ENCODE measurements at places on chromosomes 4 and X.

- DNase-seq, result no peak
These were observed 69.8 kb downstream of the GAB1 start for GRCh38 chr4:143406523-143406922.

DNA sequence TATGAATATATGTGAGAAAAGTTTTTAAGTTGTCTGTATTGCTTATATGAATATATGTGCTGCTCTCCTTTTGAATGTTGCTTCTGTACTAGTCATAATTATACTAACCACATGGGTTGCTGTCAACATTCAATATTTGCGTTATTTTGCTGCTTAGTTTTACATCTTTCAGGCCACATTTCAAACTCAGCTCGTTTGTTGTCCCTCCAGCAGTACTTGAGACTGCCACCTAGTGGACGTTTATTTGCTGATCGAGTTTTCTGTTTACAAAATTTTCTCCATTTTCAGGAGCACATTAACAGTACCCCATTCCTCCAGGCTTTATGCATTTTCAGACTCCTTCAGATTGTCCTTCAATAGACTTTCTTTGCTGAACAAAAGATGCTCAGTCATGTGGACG is 75.8 kb downstream of the NUDT11 start:
- DNase-seq, result no peak

DNA sequence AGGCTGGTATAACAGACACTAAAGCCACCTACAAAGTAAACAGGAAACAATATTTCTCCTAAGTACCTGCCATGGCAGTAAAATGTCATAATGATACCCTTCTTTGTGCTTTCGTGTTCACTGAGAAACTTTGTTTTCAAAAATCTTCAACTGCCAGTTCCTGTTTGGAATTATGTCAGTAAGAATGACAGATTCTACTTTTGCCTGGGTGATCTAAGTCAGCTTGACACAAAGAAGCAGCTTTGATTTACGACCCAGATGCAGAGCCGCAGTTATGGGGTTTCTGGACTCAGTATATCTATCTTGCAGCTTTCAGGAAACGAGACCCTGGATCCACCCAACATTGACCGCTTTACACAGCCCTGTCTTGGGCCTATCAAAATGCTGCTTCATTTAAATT is 71.2 kb downstream of the SNX25 start:
- DNase-seq, result no peak

- DNase-seq, result no peak
These were observed 47.4 kb upstream of the GPM6B start for GRCh38 chrX:13864264-13864663.

DNA sequence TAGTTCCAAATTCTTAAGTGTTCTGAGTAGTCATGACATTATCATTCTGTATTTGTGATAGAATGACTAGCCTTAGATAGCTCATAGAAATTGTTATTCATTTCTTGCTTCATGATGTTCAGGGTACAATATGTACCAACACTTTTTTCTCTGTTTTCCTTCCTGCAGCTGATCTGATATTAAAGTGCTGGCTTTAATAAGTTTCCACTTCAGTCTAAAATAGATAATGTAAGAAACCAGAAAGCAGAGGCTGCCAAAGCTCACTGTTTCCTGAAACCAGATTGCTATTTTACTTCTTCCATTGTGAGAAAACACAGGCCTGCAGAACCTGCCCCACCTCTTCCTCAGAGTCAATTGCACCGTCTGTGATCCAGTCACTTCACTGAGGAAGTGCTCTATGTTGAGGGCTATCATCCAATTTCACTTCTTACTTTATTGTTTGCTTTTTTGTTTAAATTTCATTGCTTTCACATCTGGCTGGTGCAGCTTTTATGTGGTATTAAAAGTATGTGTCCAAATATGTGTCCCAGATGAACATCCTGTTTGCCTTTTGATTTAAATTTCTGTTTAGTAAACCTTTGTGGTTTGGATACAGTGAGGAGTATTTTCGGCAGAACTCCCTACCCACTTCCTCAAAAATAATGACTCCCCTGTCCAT is 652.1 kb downstream of the ANKRD50 start:
- no peak for DNase-seq

- DNase-seq, result no peak
These were observed 145.1 kb downstream of the RBM47 start for GRCh38 chr4:40484346-40485090.

DNA sequence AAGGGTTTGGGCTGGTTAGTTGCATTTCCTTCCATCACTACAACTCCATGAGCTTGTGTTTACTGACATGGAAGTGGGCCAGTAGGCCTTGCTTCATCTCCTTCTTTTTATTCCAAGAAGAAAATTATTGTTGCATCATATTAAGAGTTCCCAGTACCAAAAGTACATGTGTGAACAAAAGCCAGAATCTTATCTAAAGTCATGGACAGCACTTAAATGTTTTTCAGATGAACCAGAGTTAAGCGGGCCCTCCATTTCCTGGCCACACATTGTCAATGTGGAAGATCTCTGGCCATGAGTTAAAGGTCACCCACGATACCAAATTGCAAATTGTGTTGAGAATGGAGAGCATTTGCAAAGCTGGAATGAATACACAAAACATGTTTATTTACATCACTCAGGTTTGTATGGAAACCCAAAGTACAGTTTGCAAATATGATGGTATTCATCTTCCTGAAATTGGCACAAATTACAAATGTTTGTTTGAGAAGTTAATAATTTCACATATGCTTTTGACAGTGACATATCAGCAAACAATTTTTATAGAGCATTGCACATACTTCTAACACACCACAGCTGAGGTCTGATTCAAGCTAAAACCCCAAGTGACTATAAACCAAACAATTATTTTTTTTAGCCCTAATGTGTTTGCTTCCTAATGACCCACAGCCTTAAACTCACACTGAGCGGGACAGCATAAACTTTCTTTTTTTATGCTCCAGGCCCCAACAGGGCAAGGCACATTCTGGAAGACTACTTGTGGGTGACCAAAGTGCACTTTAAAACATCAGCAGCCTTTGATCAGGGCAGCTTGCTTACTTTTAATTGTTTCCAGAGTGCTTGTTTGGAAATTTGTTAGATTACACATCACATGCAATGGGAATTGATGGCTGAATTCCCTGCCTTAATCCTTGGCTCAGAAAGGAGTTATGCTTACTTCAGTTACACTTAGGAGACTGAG is 502.9 kb upstream of the SLIT2 start:
- no peak for DNase-seq

- DNase-seq, result no peak
These were observed 359.6 kb downstream of the HS3ST1 start for GRCh38 chr4:11069083-11069482.

DNA sequence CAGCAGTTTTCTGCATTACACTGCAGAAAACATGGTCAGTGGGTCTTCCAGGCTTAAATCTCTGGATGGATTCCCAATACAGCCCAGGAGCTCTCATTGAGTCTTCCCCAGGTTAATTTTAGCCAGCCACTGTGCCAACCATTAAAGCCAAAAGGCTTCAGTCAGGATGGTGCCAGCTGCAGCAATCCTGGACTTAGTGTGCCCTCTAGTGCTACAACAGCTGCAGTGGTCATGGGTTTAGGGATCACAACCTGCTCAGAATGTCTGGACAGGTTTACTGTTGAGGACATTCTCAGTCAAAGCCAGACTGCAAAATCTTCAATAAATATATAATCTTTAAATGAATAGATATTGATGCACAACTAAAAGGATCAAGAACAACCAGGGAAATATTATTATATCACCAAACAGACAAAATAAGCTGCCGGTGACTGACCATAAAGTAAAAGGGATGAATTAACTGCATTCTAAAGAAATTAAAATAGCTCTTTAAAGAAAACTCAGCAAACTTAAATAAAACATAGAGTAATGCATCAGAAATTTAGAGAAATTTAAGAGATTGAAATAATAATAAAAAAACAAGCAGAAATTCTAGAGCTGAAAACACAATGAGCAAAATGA is 639.9 kb downstream of the SPOCK3 start:
- DNase-seq, result no peak

DNA sequence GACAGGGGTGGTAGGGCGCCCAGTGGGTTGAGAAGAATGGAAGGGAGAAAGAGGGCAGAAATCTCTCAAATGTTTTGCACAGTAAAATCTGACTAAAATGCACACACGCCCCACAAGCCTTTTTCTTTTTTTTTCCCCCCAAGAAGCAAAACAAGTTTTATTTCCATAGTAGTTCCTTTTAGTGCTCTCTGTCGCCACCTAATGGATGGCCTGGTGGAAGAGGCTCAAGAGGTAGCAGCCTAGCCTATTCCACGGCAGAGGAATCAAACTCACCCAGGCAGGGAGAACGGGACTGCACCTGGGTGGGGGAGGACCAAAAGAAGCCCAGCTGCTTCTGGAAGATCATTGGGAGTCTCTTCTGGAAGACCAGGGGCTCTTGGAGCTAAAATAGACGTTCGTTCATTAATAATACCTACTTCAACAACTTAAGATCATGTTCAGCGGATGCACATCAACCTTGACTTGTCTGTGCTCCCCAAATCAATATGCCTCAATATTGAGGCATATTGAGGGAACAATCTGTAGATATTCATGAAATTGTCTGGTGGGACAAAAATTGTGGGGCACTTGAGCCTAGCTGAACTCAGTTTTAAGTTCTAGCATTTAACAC is 31.6 kb upstream of the IRAK1 start:
- no peak for DNase-seq

GRCh38 chr4:21454201-21454600 is 494.4 kb downstream of the KCNIP4 start:
- DNase-seq, result no peak

DNA sequence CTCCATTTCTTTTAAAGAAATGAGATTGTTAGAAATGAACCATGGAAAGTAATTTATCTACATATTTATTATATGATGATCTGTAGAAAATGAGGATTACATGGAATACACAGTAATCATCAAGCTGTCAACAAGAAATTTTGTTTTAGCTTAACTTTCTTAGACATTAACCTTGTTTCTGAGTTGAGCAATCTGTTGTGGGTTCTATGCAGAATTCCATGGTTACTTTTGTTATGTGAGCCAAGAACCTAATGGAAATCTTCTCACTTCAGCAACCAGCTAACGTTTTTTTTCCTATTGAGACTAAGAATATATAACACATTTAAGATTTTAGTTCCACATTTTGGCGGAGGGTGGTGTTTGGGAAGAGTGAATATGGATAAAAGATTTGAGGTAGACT is 136.1 kb upstream of the SLC4A4 start:
- DNase-seq, result no peak

GRCh38 chr4:163554870-163555465 is 60.5 kb downstream of the TMA16 start:
- DNase-seq, result no peak

DNA sequence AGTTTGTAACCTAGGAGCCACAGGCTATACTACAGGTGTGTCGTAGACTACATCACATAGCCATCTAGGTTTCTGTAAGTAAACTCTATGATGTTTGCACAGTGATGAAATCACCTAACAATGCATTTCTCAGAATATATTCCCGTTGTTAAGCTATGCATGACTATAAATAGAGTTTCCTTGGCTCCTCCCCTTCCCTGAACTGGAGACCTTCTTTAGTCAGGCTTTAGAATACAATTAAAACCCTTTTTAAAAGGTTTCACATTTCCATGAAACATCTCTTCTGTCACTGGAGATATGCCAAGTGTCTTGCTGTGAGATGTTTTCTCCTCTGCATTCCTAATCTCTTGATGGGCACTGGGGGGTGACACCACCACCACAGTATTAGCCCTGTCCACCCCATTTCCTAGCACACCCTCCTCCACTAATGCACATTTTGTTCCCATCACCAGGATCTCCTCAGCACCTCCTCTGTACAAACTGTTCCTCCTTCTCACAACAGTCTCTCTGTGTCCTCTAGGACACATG is 334.6 kb upstream of the CPEB2 start:
- DNase-seq, result no peak

DNA sequence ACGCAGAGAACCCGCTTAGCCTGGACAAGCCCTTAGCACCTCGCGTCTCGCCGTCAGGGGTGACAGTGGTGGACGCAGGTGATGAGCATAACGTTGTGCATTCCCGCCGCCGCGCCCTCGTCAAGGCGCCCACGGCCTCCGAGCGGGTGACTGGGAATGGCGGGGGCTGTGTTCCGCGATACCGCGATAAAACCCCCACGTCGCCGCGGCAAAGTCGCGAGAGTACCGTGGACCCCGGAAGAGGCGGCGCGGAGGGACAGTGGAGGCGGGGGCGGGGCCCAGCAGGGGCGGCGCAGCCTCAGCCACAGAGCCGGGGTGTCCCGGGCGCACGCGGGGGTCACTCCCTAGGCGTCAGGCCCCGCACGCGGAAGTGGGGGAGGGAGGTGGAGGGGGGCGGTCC is 53.8 kb downstream of the ZFYVE28 start:
- no peak for DNase-seq

All from cortex of kidney (tissue), 1 donor.